ENCODE measurements at places on chromosomes 2 and 18. TPM values are rescaled to one million over a fixed set of nuclear protein-coding genes. Genes with fewer than 3 reads are reported as not detected.

GRCh38 chr18:9619056-9619455 lies 4.7 kb upstream of the PPP4R1 start:
- peaks cover 23% of the 10 kb centered on the region for H3K4me1 ChIP-seq
- H3K4me3 ChIP-seq, result no peak overlapping the region
- DNase-seq, result no peak
- peaks cover 6% of the 10 kb centered on the region for H3K36me3 ChIP-seq
- no peak overlapping the region for H3K27ac ChIP-seq

Gene MRPL44
- 39.5 TPM for total RNA-seq

DNA sequence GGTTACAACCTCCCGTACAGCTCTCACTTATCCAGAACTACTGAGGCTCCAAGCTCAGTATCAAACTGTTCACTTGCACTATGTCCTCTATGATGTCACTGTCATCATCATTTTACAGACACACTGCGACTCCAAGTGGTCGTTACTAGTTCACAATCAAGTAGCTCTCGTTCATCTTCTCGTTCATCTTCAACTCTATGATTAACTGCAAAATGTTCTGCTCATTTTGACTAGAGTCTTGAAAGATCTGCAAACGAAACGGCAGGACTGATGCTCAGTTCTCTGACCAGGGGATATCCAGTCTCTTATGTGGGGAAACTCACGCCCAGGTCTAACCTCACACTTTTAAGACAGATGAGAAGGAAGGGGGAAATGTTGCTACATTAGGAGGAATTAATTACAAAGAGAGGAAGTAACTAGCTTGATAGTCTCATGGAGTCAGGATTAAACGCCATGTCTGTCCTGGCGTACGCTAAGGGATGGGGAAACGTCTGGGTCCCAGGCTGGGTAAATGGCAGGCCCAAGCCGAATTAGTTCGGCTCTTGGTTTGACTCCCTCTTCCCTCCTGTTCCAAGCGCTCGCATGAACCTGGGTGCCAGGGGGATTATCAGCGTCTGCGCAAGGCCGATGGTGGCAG lies 794 bp upstream of the CHCHD5 start:
- no peaks in the 10 kb centered on the region for H3K27me3 ChIP-seq
- peak overlapping the region; percentile 83 for H3K4me3 ChIP-seq
- H3K27ac ChIP-seq, result peak overlapping the region; percentile 96

Gene FOXD4L1
- 0.92 TPM for total RNA-seq

DNA sequence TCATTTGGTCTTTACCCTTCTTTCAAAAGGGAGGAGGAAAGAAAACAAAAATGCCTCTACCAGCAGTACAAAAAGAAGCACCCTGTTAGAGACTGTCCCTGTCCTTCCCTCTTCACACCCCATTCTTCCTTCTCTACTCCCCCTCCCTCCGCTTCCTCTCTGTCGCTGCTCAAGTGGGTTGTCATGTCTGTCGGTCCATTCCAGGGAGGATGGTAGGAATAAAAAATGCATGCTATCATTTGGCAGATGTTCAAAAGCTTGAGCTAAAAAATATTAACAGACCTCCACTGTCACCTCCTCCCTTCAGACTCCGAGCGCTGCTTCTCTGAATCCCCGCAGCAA lies 482.0 kb downstream of the BCL11A start:
- H3K36me3 ChIP-seq, result no peaks in the 10 kb centered on the region
- H3K27me3 ChIP-seq, result peaks cover 30% of the 10 kb centered on the region
- no peaks in the 10 kb centered on the region for H3K4me1 ChIP-seq
- no peak overlapping the region for H3K4me3 ChIP-seq
- no peak overlapping the region for H3K27ac ChIP-seq

DNA sequence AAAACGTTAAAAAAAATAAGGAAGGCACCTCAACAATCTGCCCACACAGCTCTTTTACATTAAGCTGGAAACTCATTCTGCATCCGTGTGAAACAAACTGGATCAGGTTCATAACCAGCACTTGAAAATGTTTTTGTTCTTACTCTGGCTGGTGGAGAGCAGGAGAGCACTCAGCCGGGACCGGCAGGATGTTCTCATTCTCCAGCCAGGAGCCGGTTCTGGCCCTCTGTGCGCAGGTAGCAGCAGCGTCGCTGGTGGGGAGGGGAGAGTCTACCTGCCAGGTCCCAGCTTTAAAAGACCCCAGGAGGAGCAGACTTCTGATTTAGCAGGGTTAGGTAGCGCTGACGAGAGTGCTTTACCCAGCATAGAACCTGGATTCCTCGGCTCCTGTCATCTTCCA lies 834.9 kb upstream of the SALL3 start:
- H3K4me1 ChIP-seq, result no peaks in the 10 kb centered on the region
- no peak overlapping the region for H3K4me3 ChIP-seq
- DNase-seq, result no peak
- H3K27me3 ChIP-seq, result no peaks in the 10 kb centered on the region

Gene MFSD6
- 29.8 TPM for total RNA-seq

GRCh38 chr18:26667046-26667445 lies 118.7 kb upstream of the KCTD1 start:
- H3K4me1 ChIP-seq, result no peaks in the 10 kb centered on the region
- H3K4me3 ChIP-seq, result no peak overlapping the region
- H3K27ac ChIP-seq, result no peak overlapping the region
- no peak for DNase-seq

Gene INHBB
- not detected for total RNA-seq

- no peak within 1 kb of the TSS for H3K27ac ChIP-seq
- H3K36me3 ChIP-seq, result peaks cover 26% of the 10 kb centered on the region
- H3K4me3 ChIP-seq, result peak within 1 kb of the TSS; percentile 89
- no peaks in the 10 kb centered on the region for H3K27me3 ChIP-seq
- peak; percentile 92 for DNase-seq
Observed at GRCh38 chr2:56183643-56184499, at the start of gene CCDC85A. Gene CCDC85A, plus strand, starts transcription at chr2:56183990. Its CDS starts 635 bp downstream, at chr2:56184625.

DNA sequence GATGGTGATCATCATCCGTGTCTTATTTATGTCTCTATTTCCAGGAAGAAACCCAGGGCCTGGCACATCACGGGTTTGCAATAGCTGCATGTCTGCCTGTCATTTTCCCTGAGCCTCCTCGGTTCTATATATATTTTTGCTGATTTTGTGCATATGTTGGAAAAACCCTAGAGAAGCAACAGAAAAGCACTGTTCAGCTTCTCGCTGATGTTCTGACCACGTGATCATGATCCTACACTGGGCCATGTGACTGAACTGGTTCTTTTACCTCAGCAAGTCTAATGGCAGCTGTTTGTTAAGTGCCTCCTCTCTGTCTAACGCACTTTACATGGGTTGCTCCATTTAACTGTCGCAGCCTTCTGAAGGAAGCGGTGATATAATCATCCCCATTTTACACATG lies 71.3 kb downstream of the CMPK2 start:
- peaks cover 80% of the 10 kb centered on the region for H3K27me3 ChIP-seq
- no peaks in the 10 kb centered on the region for H3K4me1 ChIP-seq
- no peaks in the 10 kb centered on the region for H3K36me3 ChIP-seq
- no peak overlapping the region for H3K4me3 ChIP-seq
- no peak for DNase-seq
- H3K27ac ChIP-seq, result no peak overlapping the region

GRCh38 chr18:13313006-13313686 lies 94.6 kb downstream of the LDLRAD4 start:
- H3K36me3 ChIP-seq, result no peaks in the 10 kb centered on the region
- H3K27me3 ChIP-seq, result no peaks in the 10 kb centered on the region
- H3K4me1 ChIP-seq, result no peaks in the 10 kb centered on the region
- DNase-seq, result no peak
- H3K4me3 ChIP-seq, result no peak overlapping the region
- no peak overlapping the region for H3K27ac ChIP-seq

DNA sequence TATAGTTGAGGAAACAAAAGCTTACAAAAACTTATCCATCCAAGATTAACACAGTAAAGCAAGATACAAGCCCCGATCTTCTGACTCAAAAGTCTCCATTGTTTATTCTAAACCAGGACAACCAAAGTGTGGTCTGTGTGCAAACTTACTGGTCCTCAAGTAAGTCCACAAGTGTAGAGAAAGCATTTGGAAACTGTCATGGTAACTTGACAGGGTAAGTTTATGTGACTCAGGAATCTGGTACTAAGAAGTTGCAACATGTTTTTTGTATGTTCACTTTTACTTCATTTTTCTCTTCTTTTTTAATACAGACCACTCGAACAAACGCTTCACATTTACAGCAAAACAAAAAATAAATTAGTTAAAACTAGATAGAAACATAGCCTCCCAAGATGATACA lies 9.4 kb downstream of the MBD2 start:
- H3K4me1 ChIP-seq, result peaks cover 15% of the 10 kb centered on the region
- no peak overlapping the region for H3K27ac ChIP-seq
- no peaks in the 10 kb centered on the region for H3K36me3 ChIP-seq
- no peak overlapping the region for H3K4me3 ChIP-seq
- no peak for DNase-seq

- H3K4me1 ChIP-seq, result no peaks in the 10 kb centered on the region
- H3K4me3 ChIP-seq, result no peak overlapping the region
- no peaks in the 10 kb centered on the region for H3K36me3 ChIP-seq
- H3K27ac ChIP-seq, result no peak overlapping the region
- H3K27me3 ChIP-seq, result no peaks in the 10 kb centered on the region
- no peak for DNase-seq
Observed at GRCh38 chr2:212727751-212728150, 189.1 kb upstream of the ERBB4 start.

DNA sequence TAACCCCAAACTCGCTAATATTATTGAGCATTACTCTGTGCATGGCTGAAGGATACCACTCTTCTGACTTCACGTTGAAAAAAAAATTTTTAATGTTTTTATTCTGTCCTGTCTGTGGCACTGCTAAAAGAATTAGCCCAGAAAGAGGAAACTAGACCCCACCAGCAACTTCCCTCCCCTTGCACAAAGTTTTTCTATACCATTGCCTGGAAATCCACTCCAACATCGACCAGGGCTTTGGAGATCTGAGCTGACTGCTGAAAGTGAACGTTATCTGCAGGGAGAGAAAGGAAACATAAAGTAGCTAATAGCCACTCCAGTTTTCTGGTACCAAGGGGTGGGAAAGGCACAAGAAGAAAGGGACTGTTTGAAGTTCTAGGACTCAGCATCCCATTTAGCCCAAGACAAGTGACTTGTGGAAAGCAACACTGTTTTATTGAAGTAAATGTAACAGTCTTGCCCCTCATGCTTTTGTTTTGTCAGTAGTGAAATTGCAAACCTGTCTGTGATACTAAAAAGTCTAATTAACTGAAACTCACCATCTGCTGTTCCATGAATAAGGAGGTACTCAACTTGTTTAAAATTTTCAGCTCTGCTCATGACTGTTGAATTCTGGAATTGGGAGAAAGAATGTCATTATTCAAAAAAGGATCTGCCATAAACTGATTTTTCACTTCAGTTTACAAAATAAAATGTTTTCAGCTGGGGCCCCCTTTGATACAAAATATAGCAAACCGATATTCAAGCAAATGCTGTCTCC lies 79.1 kb downstream of the DPP4 start:
- no peak overlapping the region for H3K27ac ChIP-seq
- H3K27me3 ChIP-seq, result no peaks in the 10 kb centered on the region
- no peaks in the 10 kb centered on the region for H3K36me3 ChIP-seq
- no peaks in the 10 kb centered on the region for H3K4me1 ChIP-seq
- H3K4me3 ChIP-seq, result no peak overlapping the region
- DNase-seq, result no peak

DNA sequence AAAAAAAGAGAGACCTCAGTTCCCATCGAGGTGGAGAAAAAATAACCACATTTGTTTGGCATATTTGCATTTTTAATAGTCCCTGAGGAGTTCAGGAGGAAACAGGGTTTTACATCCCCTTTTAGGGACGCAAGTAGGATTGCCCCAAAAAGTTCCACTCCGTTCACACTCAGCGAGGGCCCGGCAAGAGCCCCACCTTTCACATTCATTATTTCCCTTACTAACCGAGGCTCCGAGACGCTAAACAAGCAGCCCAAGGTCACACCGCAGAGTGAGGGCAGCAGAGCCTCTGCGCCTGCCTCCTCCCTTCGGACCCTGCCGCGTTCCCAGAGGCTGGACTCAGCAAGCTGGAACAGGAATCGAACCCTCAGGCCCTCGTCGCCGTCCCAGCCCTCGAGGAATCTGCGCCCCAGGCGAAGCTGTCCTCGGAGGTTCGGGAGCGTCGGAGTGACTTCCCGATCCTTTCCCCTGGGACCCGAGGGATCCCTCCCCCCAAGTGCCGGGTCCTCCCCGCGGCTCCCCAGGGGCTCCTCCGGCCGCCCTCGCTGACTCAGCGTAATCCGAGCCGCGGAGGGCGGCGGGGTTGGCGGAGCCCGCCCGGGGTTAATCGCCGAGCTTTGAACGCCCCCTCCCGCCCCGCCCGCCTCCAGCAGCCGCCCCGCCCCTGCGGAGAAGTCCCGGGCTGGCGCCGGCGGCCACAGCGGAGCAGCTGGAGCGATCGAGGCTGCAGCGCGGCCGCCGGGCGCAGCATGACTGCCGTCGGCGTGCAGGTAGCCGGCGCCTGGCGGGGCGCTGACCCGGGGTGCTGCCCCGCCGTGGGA lies at the start of gene TMEM37:
Gene TMEM37, plus strand, starts transcription at position 700 of the 821 bp plus-strand sequence. Its CDS starts 50 bp downstream, at position 750.
- no peak within 1 kb of the TSS for H3K27ac ChIP-seq
- H3K36me3 ChIP-seq, result peaks cover 4% of the 10 kb centered on the region
- peak within 1 kb of the TSS; percentile 53 for H3K4me3 ChIP-seq
- peak; percentile 68 for DNase-seq
- peaks cover 21% of the 10 kb centered on the region for H3K27me3 ChIP-seq

DNA sequence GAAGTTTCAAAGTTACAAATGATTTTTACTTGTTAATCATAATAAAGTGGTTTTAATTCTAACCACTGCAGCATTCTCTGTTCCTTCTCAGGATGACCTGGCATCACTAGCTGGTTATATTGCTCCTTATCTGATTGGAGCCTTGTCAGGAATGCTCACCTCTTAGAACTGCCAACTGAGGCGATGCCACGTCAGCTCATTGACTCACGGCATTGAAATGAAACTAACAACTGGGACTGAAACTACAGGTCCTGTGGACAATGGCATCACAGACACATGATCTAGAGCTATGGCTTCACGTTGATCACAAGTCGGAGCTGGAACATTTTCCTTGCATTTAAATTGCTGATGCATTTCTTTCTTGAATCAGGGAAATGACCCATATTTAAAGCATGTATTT lies 54.9 kb upstream of the MAP2 start:
- peaks cover 31% of the 10 kb centered on the region for H3K4me1 ChIP-seq
- H3K36me3 ChIP-seq, result peaks cover 15% of the 10 kb centered on the region
- H3K27me3 ChIP-seq, result no peaks in the 10 kb centered on the region
- peak overlapping the region; percentile 77 for H3K27ac ChIP-seq

GRCh38 chr2:150594299-150594698 lies 106.8 kb upstream of the RND3 start:
- H3K27ac ChIP-seq, result no peak overlapping the region
- no peaks in the 10 kb centered on the region for H3K27me3 ChIP-seq
- DNase-seq, result no peak
- no peaks in the 10 kb centered on the region for H3K36me3 ChIP-seq

Gene CFAP53
- total RNA-seq, result 0.94 TPM

Gene SLC19A3
- total RNA-seq, result 63.8 TPM

DNA sequence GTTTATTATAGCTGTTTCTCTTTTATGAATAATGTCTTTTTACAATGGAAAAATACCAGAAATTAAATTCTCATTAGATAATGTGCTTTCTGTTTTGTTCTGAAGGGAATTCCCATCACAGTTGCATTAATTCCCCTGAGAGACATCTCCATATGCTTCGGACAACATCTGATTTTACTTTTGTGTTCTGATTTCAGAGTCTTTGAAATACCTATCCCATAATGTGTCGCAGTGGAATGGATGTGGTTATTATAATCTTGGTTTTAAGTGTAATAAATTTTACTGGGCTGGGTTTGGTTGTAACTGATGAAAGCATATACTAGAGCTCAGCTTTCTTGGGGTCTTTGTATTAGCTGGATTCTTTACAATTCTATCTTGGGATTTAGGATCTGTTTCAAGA lies 12.5 kb downstream of the SPTBN1 start:
- peaks cover 16% of the 10 kb centered on the region for H3K4me1 ChIP-seq
- no peak for DNase-seq
- H3K36me3 ChIP-seq, result no peaks in the 10 kb centered on the region
- H3K27me3 ChIP-seq, result no peaks in the 10 kb centered on the region
- H3K4me3 ChIP-seq, result no peak overlapping the region

Measured in Calu3 (cell line).